ENCODE measurements at places on chromosomes 13 and 19. TPM values are rescaled to one million over a fixed set of nuclear protein-coding genes. Genes with fewer than 3 reads are reported as not detected.

Gene ZGLP1
- 4.2 TPM for total RNA-seq

Gene GPR42
- total RNA-seq = not detected

Gene ADGRE1
- 0.88 TPM for total RNA-seq

Gene IGSF23
- 7.0 TPM for total RNA-seq

Gene ZNF709
- total RNA-seq = 0.65 TPM

Gene CTXN1
- not detected for total RNA-seq

Measured in left lobe of liver (tissue), 2 donors.